Stimulated activated CD8-positive, alpha-beta memory T cell treated with anti-CD3 and anti-CD28 coated beads, Interleukin-15, amount 100 ng/mL, for 24 hours (primary cell): ENCODE measurements at places on chromosomes 1 and 21.

- DNase-seq = no peak
Measured at GRCh38 chr1:156848461-156849150, 10.3 kb downstream of the INSRR start.

DNA sequence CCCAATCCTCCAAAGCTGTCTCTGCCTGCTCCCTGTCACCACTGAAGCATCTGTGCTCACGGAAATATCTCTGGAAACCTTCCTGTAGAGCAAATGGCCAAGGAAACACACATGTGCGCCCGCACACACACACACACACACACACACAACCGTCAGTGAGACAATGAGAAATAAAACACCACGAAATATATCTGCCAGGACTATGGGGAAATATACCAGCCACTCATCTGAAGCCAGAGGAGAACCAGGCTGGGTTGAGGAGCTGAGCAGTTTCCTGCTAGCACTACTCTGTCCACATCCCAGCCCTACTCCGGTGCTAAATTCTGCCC, 25.1 kb upstream of the PLXNA2 start:
- DNase-seq = no peak

DNA sequence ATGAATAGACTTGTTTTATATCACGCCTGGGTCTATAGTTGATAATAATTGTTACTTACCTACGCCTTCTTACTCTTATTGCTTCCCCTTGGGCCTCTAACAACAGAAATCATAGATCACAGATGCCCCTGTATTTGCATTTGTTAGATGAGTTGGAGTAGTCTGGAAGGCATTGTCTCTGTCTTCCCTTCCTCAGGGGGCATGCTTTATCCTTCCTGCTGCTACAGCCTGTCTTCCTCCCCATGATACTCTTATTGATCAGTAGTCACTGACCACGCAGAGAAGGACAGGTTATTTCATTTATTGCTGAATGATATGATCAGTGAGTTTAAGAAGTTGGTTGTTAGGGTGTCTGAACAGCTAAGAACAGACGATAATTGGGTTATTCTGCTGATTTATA, 98.4 kb downstream of the DNM3 start:
- DNase-seq = no peak

DNA sequence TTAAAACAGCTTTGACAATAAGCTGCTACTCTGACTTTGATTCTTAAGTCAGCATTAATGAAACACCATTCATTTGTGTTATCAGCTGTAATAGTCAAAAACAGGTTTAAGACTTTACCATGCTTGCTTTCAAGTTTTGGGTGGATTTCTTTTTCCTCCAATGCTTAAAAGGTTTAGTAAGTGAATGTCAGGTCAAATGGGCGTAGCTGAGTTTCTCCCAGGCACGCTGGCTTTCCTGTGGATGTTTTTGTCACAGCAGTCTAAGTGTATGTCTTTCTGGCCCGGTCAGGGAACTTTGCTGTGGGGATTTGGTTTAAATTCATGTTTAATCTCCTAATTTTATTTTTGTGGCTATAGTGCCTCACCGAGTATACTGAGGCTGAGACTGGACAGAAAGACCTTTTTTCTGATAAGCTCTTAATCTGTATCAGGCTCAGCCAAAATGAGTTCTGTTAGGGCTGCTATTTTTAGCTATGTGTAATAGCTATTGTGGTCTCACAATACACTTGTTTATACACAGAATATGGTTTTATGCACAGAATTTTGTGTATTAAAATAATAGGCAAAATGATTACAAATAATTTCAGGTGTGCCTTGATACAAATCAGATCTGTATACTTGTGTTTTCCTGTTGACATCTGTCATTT, 292.8 kb downstream of the DISC1 start:
- DNase-seq = no peak

- no peak for DNase-seq
Measured at GRCh38 chr1:82044536-82044935, 243.8 kb downstream of the ADGRL2 start.

DNA sequence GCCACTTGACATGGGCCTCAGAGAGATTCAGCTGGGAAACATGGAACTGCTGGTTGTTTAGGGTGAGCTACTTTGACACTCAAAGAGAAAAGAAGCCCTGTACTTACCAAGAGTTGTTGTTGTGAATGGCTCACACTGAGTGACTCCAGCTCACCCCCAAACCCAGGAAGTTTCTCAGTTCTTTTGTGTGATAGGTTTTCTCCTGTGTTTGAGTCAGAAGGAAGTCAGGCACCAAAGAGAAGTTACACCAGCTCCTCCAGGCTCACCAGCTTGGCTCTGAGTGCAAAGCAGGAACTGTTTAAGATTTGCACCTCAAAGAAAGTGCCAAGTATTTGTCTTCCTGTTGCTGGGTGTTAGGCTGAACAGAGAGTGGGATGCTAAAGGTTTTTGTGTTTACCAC, 111.2 kb upstream of the PROX1 start:
- no peak for DNase-seq

- no peak for DNase-seq
Measured at GRCh38 chr1:8915446-8915845, 30.2 kb upstream of the CA6 start.

GRCh38 chr1:30353637-30354036, 369.7 kb downstream of the MATN1 start:
- no peak for DNase-seq

- no peak for DNase-seq
Measured at GRCh38 chr1:47219590-47220220, 12.3 kb downstream of the TAL1 start.

DNA sequence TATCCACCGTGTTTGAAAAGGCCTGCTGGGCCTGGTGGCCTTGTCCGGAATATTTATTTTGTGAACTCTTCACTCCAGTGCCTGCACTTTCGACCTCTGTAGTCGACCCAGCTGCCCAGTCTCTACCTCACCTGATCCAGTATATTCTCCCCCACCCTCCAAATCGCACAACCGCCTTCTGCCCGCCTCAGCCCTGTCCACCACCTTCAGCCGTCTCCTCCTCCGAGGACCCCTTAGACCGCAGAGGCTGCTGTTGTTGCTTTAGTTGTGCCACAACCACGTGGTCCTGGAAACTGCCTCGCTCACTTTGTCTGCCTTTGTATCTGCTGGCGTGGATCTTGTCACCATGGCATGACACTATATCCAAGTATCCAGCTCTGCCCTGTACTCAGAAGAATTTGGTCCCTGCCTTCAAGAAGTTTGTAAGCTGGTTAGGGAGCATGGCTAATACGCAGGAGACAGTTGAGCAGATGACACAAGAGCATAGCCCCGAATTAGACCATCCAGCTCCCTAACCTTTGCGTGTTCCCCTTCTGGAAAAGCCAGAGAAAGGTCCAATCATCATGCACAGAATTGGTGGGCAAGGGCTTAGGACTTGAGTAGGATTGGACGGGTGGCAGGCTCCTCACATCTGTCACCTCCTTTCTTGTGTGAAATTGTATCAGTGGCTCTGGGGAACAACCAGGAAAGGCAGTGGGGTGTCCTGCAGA, 1.5 kb downstream of the PHGDH start:
- no peak for DNase-seq

DNA sequence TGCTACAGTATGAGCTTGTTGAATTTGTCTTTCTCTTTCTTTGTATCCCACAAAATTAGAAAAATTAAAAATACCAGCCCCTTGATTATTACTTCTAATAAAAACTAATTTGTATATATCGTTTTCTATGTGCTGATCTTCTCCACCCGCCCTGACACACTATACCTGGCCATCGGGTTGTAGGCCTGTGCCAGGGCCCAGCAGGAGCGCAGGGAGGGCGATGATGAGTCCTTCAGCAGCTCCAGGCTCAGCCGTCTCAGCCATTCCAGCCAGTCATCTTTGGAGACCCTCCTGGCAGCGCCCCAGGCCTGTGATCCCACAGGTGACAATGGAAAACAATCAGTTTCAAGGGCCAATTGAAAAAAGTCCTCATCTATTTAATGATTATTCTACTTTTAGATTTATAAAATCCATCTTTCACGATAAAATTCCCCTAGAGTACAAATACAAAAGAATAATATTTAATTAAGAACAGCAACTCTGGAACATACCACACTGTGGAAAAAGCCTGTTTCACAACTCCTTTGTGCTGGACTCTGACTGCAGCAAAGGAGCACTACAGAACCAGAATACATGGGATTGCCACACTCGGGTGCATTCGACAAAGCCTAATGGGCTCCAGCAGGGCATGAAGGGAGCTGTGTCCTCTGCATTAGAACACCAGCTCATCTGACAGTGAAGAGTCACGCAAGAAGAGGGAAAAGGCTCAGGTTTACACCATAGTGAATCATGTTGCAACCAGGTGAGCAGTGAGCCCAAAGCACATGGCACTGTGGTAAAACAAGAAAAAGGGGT, 15.4 kb downstream of the ANGPTL7 start:
- no peak for DNase-seq

- no peak for DNase-seq
Measured at GRCh38 chr1:9852410-9853248, 28.9 kb upstream of the CLSTN1 start.

DNA sequence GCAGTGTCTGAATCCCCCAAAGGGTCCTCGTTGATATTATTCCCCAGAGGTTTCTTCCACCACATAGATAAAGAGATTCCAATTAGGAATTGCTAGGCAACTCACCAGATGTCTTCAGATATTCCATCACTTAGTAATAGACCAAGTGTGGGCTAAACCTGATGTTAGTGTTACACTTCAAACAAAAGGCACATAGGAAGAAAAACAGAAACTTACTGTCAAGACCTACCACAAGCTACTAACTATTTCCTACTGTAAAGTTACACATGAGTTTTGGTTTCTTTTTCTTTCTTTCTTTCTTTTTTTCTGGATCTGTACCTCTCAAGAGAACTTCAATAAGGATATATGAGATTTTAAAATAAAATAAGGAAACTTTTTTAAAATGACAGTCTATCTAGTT, 879.1 kb upstream of the NEGR1 start:
- no peak for DNase-seq

- DNase-seq = no peak
Measured at GRCh38 chr1:109894823-109895719, 15.6 kb upstream of the CSF1 start.

GRCh38 chr1:36101546-36101945, 12.9 kb downstream of the ADPRS start:
- DNase-seq = no peak

DNA sequence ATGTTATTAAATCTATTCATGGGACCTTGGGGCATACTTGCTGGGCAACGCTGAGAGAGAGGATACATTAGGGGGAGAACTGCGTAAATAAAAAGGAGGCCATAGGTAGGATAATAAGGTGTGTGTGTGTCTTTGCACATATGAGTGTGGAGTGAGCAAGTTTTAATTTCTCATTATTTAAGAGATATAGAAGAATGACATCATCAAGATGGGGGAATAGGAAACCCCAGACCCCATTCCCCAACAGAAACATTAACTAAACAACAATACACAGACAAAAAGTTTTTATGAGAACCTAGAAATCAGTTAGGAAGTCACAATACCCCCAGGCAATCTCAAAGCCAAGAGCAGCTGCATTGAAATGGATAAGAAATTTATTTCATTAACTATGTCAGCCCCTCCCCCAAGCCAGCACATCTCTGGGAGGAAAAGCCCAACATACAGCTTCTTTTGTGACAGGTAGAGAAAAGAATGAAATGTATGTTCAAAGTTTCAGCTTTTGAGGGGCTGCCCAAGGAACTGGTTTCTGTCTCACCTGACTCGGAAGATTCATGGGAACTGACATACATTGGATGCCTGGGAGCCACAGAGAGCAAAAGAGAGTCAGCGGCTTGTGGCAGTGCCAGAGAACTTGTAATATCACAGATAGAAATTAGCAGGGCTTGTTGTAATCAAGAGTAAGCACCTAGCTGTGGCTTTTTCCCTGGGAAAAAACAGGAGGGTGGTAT, 234.3 kb upstream of the NFIA start:
- DNase-seq = no peak

- no peak for DNase-seq
Measured at GRCh38 chr1:238558746-238559145, 668.0 kb upstream of the ZP4 start.

DNA sequence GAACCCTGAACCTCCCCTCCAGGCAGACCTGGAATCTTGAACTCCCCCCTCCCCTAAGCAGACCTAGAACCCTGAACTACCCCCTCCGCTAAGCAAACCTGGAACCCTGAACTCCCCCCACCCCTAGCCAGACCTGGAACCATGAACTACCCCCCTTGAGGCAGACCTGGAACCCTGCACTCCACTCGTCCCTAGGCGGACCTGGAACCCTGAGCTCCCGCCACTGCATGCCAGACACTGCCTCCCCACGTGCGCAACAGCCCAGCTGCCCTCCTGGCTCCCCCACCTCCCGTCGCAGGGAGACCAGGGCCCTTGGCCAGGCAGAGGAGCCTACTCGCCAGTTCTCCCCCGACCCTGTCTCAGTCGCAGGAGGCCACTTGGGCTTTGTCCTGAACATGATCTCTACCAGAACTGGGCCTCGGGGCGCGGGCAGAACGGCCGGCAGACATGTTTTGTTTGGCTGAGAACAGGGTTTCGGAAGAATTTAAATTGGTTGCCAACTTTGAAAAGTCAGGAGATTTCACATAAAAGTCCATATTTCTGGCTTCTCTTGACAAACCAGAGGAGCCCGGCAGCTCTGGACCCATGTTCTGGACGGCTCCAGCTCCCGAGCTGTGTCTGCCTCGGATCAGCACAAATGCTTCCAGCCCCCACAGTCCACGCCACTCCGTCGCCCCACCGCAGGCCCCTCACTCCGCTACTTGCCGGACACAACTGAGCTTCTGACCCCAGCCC, 9.2 kb upstream of the PLEKHG5 start:
- no peak for DNase-seq

GRCh38 chr1:67058242-67058641, 4.3 kb upstream of the SLC35D1 start:
- no peak for DNase-seq

DNA sequence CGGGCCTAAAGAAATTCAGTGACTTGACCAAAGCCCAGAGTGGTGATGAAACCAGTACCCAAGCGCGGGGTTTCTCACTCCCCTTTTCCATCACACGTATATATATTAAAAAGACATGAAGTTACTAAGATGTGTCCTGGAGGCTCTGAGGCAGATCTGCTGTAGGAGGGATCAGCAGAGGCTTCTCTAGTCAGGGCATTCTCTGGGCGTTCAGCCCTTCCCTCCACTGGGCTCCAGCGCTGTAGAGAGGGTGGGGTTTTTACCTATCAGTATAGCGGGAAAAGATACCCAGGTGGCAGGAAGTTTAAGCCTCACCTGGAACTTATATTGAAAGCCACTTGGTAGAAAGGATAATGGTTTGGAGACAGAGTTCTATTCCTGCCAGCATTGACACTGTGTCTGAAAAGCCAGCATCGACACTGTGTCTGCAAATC, 862 bp upstream of the PLEKHO1 start:
- DNase-seq = no peak

DNA sequence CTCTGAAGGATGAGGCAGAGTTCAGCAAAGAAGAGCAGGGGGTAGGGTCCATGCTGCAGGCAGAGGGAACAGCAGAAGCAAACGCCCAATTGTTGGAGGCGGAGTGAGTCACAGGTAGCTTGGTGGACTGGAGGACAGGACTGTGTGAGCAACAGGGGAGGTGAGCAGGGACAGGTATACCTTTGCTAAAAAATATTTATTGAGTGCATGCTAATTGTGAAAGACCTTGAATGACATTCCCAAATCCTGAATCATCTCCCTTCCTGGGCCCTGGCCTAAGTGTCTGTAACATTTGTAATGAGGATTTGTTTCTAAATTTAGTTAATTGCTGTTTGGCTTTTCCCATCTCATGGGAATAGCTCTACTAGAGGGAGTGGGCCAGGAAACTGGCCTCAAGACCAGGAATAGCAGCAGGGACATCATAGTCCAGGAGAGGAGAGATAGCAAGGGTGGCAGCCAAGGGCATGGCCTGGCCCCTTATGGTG, 123.7 kb downstream of the FOXD2 start:
- no peak for DNase-seq
